ENCODE measurements at places on chromosomes 7 and 10.

DNA sequence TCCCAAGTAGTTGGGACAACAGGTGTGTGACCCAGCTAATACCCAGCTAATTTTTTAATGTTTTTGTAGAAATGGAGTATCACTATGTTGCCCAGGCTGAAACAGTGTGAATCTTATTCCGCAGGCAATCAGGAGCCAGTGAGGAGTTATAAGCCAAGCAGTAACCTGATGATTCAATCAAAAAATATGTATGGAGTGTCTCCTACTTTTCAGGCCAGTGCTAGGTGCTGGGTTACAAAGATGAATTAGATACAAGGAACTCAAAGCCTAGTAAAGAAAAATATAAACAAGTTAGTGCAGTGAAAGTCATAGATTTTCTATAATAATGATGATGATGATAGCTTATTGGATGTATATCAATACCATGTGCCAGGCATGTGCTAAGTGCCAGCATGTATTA, 13.2 kb upstream of the IFRD1 start:
- DNase-seq = no peak

GRCh38 chr10:114043532-114044246, at the start of gene ADRB1:
Gene ADRB1 (plus strand): TSS chr10:114043866. CDS start chr10:114044133, 267 bp downstream.
- no peak for DNase-seq

- no peak for DNase-seq
These were observed 154.6 kb upstream of the TARP start for GRCh38 chr7:38428041-38428440.

GRCh38 chr7:3197567-3198213, 103.4 kb upstream of the SDK1 start:
- DNase-seq = no peak

DNA sequence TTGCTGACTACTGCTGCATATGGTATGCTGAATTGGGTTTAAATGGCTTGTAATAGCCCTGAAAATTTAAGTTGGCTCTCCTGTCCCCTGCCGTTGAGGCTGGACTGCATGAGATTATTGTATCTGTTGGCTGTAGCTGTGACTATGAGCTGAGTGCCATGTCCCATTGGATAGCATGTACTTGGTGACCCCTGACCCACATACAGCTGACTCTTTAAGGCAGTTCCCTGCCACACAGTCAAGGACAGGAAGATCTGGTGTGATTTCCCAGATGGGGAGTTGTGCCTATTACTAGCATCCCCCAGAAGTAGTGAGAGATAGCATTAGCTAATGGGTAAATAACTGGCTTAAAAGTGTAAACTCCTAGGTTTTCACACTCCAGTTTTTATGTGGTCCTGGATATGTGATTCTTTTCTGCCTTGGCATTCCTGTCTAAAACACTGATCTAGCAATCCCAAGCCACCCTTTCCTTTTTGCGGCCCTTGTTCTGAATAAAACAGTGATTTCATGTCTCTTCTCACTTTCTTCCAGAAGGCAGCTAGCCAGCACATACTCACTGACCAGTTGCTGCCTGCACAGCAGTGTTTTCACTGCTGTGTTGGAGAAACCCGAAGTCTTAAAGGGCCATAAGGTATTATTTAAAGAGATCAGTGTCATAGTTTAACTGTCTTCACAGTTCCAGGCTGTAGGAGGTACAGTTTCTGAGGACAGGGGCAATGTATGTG, 35.9 kb downstream of the LRRC4 start:
- DNase-seq = no peak

GRCh38 chr7:125423458-125424155, 494.0 kb upstream of the POT1 start:
- peak; percentile 1 for DNase-seq

DNA sequence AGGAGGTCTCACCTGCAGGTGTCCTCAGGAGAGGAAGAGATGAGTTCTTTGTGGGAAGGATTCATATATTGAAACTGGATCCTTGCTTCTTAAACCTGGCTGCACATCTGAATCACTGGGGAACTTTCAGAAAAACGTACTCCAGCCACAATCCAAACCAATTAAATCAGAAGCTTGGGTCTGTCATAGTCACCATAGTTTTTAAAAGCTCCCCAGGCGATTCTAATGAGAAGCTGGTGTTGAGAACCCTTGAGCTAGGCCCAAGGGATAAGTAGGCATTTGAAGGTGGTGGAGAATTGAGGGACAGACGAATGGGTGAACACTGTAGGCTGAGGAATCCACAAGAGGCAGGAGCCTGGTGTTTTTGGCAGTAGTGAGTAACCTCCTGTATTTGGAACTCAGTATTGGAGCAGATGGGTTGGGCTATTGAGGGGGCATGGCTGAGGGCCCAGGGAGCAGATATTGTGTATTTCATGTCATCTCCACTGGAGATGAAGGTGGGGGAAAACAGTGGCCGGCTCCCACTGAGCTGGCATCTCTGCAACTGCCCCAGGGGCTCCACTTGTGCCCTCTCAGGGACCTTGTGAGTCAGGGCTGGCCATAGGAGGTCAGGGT, 14.5 kb downstream of the ADCYAP1R1 start:
- DNase-seq = no peak

DNA sequence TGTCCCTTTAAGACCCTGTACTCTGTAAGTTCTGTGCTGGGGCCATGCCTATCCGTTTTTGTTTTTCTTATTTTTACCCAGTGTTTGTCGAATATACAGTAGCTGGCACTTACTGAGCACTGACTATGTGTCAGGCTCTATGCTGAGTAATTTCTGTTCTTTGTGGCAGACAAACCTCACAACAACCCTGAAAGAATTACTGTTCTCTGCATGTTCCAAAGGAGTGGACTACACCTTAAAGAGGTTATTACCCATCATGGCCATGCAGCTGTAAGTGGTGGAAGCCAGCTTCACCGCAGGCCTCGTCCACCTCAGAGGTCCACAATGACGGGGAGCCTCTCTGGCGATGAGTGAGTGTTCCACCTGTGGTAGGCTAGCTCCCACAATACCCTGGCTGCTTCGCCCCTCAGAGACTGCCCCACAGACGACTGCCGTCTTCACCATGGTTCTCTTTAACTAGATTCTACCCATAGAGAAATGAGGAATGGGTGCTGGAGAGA, 30.1 kb upstream of the RBM20 start:
- no peak for DNase-seq

- no peak for DNase-seq
These were observed 54.3 kb upstream of the PPP2R2D start for GRCh38 chr10:131846240-131847101.

DNA sequence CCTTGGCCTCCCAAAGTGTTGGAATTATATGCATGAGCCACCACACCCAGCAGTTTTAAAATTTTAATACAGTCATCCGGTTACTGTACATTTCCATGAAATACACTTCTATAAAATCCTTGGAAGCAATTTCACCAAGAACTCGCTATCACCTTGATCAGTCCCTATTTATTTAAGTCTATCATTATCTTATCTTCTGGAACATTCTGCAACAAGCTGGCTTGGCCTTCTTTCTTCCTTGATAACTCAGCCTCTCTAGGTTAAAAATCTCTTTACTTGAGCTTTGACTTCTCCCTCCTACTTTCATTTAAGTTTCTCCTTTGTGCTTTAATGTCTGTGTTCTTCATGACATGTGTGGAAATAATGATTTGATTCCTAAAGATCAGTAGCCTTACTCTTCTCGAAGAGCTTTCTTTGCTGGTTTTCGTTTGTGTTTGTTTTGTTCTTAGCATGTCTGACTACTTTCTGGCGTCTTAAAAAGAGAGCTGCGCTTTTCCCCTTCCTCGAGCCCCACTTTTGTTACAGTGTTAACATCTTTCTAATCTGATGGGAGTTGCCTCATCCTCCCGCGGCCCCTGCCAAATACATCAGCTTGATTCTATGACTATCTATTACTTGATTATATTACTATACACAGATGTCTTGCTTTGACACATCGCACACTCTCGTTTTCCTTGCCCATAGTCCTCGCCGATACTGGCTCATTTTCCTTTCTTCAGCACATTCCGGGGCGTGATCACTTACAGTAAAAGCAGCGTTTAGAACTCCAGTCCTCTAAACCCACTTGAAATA, 11.1 kb upstream of the CALML5 start:
- DNase-seq = no peak

- no peak for DNase-seq
These were observed 4.5 kb upstream of the TFPI2 start for GRCh38 chr7:93894966-93895640.

GRCh38 chr10:44828508-44829142, 82.5 kb upstream of the TMEM72 start:
- DNase-seq = no peak

DNA sequence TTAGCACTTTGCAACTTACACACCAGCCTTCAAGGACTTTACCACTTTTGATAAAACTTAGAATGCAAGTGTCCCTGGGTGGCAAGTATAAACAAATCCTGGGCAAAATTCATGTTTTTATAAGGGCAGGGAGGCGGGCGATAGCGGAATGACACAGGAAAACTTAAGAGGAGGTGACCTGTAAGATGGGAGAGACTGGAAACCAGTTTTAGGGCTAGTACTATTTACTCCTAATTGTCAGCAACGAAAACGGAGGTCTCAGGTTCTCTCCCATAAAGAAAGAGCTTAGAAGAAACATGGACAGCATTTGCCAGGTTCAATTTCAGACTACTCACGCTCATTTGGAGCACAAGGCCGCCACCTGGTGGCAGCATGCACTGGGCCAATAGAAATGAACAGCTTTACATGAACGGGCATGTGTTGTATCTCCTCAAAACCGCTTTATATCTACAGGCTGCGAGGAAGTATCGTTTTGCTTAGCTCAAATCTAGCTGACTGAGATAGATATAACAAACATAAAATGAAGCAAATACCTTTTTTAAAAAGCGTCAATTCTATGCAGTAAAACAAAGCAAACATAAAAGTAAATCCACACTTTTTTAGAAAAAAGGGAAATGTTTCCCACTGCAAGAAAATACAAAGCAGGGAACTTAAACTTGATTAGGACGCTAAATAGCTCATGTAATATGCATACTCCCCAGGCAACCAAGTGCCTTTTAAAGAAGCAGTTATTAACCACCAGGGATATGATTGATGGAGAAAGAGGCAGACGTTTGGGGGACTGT, 37.6 kb upstream of the SVOPL start:
- DNase-seq = peak; percentile 92

DNA sequence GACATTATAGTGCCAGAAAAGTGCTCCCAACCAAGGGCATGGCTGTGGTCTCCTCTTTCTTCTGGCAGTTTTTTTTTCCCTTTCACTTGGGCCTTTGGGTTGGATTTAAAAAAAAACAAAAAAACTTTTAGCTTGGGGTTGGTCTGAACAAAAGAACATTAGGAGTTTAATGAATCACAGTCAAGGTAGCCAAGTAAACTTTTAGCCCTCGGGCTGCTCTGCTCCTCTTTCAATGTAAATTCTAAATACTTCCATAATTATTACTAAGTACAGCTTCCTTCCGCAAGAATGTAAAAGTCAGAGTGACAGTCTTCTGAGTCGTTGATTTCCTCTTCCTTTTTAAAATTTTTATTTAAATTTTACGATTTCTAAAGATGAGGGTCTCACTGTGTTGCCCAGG, 79.2 kb downstream of the NRF1 start:
- DNase-seq = no peak

DNA sequence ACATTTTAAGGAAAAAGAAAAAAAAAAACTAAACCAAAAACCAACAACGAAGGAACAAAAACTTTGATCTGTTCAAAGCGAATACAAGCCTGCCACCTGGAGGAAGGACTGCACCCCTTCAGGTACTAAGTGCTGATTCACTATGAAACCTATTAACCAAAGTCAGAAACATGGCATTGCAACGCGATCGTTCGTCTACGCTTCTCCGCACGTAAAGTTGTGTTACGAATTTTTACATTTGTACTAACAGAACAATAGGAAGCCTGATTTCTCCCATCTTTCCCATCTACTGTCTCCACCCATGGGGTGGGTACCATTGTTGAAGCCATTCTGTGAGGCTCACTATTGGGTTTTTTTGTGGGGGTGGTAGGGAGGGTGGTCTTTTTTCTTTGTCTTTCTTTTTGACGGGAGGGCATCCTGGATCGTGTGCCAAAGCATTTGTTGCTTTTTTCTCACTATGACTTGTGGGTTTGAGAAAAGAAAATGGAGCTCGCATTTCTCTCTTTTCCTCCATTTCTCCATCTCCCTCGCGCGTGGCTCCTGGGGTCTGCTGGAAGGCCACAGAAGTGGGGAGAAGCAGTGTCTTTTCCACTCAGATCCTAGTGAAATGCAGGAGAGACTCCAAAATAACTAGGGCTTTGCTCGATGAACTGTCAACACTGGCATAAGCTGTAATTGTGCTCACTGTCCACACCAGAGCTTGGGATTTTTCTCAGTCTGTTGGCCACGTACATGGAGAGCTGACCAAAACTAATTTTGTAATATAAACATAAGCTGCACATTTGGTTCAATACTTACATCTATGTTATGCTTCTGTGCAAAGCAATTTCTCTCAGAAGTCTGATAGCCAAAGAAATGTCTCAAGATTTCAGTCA, 100.9 kb upstream of the YAE1 start:
- peak; percentile 16 for DNase-seq

DNA sequence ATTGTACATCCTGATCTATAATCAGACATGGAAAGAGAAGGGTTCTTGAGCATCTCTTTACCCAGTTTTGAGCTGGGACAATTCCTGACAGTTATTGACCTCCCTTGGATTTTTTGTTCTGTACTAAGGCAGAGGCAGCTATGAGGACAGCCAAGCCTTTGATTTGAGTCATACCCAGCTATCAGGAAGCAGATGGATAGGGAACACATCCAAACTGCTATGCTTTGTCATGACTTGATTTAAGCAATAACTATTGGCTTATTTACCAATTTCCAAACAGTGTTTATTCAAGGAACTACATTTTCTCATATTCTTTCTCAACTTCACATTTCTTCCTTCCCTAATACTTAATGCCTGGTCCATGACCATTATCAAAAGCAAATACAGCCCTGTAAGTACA, 396.4 kb upstream of the STEAP1 start:
- DNase-seq = no peak

DNA sequence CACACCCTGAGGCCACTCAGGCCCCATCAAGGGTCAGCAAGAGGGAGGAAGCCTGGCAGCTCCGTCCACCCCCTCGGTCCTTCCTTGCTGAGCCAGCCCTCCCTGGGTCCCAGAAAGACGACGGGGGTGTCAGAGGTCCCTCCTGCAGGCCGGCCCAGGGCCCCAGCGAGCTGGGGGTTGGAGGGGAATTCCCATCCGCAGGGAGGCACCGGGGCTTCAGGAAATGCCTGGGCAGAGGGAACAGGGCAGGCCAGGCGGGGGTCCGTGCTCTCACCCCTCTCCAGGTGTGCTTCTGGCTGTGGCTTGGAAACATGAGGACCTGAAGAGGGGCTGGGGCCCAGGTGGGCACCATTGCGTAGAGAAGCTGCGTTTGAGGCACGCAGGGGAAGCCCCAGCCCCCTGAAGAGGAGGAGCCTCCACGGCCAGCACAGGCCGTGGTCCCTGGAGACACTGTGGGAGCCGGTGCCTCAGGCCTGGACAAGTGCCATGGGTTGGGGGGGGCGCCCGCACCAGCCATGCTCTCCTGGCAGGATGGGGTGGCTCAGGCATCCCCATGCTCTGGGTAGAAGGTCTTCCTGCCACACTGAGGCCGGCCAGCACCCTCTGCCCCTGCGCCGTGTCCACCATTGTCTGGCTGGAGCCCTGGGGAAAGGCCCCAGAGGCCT, 66.7 kb downstream of the PDGFA start:
- DNase-seq = no peak

DNA sequence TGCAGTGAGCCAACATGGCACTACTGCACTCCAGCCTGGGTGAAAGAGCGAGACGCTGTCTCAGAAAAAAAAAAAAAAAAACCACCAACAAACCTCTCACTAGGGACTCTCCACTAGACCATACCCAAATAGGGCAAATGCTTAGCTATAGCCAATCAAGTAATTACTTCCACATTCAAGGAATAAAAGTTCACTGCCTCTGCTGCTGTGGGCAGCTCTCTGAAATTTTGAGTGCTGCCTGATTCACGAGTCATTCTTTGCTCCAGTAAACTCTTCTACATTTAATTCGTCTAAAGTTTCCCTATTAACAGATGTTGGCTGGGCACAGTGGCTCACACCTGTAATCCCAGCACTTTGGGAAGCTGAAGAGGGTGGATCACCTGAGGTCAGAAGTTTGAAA, 4.7 kb upstream of the NRBF2 start:
- DNase-seq = no peak

All from inflammatory macrophage treated with lipopolysaccharide for 1 hour (primary cell).